ENCODE measurements at places on chromosomes 4 and X. TPM values are rescaled to one million over a fixed set of nuclear protein-coding genes. Genes with fewer than 3 reads are reported as not detected.

GRCh38 chr4:1517592-1518411, 111.6 kb upstream of the NKX1-1 start:
- DNase-seq: no peak

GRCh38 chr4:165813606-165814005, 59.4 kb upstream of the TLL1 start:
- DNase-seq: no peak

ADRA2C gene
- total RNA-seq: 1.4 TPM

NXF2 gene
- total RNA-seq: not detected

DNA sequence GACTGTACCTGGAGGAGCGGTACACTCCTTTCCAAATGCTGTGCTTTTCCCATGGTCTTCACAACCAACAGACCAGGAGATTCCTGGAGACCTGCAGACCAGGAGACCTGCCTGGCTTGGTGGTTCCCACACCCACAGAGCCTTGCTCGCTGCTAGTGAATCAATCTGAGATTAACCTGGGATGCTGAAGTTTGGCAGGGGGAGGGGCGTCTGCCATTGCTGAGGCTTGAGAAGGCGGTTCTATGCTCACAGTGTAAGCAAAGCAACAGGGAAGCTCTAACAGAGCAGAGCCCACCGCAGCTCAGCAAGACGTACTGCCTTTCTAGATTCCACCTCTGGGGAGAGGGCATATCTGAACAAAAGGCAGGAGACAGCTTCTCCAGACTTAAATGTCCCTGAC, 34.5 kb upstream of the FAAH2 start:
- no peak for DNase-seq
